ENCODE measurements at places on chromosomes 7 and 10.

GRCh38 chr7:76513817-76514799 is 3.8 kb downstream of the UPK3B start:
- no peak for DNase-seq

DNA sequence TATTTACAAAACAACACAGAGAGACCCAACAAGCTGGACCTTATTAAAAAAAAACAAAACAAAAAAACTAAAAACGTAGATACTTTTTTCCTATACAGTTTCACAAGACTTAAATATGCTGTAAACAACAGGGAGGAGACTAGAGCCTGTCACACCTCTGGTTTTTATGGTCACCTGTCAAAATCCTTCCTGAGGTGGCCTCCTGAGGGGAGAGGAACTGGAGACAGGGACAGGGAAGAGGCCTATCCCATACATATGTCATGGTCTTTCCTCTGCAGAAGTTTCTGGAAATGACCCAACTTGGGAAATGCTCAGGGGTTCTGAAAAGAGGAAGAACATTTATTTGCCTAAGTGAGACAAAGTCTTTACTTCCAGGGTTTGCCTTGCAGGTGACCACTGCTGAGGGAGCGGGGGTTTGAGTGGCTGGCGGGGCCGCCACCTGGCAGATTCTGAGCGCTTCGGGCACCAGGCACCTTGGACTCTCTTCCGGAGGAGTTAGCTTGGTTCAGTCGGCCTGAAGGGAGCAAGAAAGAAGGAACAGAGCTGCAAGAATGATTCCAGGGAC is 18.3 kb downstream of the CPA1 start:
- no peak for DNase-seq

DNA sequence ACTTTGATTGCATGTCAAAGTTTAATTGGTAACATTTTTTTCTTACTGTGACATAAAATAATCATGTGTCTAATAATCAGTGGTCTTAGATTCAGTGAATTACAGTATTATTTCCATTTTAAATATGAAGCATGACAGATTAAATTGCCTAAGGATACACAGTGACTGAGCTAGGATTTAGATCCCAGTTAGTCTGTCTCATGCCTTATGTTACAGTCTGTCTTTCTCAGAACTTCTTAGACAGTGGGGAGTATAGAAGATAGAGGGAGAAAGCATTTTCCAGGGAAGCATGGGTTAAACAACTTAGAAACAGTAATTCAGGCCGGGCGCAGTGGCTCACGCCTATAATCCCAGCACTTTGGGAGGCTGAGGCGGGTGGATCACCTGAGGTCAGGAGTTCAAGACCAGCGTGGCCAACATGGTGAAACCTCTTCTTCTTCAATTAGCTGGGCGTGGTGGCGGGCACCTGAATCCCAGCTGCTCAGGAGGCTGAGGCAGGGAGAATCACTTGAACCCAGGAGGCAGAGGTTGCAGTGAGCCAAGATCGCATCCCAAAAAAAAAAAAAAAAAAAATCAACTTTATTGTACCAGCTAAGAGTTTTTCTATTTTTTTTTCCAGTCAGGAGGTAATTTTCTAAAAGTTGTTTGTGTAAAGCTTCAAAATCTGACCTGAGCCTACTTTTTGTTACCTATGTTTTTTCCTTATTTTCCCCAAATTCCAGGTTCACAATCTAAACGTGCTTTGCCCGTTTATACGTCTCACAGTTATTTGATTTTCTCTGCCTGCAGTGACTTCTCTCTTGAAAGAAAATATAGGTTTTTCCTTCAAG is 3.3 kb downstream of the CASD1 start:
- no peak for DNase-seq

GRCh38 chr10:49114718-49115014 is 656 bp downstream of the VSTM4 start:
- DNase-seq = no peak

DNA sequence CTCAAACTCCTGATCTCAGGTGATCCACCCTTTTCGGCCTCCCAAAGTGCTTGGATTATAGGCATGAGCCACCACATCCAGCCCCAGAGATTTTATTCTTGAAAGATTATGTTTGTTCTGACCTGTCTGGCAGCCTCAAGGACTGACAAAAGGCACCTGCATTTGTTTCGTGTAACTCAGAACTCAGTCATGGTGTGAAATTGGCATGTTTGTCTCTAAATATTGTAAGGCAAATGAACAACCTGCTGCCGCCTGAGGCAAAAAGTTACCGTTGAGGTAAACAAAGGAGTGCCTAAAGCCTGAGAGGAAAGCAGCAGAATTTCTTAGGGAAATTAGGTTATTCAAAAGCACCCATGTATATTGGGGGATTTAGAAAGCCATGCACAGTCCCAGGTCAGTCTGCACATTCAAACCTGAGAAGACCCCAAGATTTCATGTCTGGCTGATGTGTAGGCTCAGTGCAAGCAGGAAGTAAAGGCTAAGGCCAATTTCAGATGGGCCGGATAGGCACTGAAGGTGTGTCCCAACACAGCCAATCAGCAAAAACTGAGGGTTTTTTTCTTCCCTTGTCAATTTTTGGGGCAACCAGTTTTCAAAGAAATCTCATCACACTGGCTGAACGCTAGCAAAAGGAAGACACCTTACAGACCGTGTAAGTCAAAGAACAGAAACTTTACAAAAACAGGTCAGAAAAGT is 33.3 kb upstream of the HHEX start:
- DNase-seq = no peak

DNA sequence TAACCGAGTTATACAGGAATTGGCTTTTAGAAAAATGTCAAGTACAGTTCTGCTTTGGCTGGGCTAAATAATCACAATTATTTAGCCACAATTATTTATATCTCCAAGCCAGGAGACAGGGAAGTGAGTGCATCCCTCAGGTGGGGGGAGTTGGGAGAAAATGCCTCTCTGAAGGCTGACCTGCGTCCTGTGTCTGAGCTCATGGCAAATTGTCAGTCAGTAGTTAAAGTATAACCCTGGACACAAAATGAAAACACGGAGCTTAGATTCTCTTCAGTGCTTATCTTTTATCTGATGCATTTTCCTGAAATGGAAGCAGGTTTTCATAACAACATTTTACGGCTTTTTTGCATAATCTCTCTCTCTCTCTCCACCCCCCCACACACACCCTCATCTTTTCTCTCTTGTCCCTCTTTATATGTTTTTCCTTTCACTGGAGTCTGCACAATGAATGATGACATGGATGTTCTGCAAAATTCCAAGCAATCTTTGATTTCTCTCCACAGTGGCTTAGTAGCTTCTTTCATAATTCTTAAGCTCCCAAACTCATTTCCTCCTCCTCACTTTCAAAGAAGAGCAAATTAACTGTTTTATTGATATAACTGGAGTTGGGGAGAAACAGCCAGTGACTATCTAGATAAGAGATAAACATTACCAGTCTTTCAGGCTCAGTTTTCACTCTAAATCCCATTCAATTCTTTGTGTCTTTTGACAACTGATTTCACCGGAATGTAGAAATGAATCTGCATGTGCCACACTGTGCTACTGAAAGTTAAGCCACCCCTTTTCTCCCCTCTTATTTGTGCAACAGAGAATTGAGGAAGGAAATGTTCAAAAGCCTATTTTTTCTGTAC is 521.4 kb upstream of the GHITM start:
- no peak for DNase-seq
